ENCODE measurements at places on chromosomes 6 and 20.

DNA sequence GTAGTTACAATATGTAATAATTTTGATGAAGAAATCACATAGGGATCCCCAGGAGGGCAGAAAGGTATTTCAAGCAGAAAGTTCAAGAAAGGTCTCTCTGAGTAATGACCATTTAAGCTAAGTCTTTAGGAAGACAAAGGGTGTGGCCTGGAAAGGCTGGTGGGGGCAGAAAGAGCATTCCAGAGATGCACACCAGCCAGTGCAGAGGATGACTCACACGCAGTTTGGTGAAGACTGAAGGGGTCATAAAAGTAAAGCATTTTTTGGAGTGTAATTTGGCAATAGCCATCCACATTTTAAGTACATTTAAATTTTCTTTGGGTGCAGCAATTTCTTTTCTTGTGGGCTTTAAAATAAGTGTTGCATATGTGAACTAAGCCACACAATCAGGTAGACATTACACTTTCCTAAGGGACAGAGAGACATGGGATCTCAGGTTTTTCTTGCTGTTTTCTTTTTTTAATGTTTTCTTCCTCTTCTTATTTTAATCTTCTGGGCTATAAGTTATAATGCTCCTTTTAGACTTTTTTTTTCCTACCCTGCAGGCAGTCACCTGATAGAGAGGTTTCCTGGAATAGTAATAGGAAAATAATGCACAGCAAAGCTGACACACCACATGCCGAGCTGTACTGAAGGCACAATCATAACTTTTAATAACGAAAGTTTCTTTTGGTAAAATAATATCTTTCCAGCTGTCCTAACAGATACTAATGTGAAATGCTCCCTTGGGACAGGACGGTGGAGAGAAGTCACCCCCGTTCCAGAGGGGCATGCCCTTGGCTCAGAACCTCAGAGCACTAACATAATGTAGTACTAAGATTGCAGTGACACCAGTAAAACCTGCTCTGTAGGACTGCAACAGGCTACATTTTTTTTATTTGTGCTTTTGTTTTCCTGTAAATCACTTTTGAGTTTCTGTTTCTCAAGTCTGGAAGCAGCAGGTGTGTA, 49.6 kb upstream of the PTPRK start:
- no peak for DNase-seq

DNA sequence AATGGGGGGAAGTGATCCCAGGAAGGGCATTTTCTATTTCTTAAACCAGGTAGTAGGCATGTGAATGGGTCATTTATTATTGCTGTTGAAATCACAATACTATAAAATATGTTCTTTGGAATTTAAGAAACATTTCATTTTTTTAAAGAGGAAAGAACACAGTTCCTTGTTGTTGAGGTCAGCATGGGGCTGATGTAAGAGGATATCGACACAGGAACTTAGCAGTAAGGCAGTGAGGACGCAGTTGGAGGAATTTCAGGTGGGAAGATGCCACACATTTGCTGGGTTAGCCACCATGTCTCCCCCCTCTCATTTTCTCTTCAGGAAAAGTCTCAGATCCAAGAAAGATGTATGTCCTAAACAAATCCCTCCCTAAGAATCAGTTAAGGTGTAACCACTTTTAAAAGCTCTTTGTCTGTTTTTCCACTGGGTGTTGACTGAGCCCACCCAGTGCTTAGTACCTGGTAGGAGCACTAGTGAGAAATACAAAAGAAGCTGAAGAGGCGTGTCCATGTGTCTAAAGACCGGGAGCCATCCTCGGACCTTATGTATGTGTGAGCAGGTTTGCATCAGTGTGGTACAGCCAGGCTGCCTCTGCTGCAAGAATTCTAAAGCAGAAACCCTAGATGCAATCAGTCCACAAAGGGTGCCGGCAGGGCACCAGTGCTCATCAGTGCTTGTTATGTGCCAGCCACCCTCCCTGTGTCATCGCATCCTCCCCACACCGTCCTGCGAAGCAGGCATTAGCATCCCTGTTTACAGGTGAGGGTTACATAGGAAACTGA, 98.9 kb downstream of the TCP11 start:
- no peak for DNase-seq

DNA sequence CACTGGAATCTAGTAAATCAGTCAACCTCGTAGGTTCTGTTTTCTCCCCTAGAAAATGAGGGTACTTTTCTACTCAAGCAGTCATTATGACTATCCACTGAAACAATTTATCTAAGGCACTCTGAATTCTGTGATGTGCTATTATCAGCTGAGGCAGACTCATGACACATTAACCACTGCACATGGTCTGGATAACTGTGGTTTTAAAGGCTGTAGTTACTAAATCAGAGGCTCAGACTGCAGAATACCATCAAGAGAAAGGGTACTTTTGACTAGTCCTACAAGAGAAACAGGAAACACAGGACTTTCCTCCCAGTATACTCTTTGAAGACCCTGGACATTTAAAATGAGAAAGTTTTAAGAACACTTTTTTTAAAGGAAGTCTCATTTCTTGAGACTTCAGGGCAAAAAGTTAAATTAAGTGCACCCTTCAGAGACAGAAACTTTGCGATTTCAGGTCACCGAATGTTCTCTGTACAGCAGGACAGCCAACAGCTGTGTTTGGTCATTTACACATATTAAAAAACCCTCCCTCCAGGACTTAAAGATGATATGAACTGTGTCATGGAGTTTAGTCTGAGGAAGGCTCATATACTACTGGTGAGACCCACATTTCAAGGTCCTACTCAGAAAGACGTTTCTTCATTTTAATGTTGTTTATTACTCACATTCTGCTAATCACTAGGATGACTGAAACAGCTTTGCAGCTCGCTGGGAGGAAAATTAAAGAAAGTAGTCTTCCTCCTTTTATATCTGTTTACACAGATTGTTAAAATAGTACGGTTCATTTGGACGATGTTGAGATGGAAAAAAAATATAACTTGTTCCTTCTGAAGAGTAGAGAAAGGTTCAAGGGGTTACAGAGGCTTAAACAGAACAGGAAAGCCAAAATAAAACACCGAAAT, 19.9 kb downstream of the ATXN1 start:
- DNase-seq = no peak

DNA sequence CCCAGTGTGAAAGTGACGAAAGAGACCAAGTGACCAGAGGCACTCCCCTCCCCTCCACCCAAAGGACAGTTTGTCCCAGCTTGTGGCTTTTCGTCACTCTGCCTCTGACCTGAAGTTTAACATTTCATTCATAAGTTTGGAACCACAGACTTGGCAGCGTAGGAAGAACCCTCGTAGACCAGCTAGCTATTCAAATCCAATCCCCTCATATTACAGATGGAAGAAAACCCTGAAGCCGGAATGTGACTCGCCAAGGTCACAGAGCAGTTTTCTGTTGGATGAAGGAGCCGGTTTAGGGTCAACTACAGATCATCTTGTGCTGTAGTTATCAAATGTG, 3.9 kb upstream of the SYS1 start:
- DNase-seq = no peak

DNA sequence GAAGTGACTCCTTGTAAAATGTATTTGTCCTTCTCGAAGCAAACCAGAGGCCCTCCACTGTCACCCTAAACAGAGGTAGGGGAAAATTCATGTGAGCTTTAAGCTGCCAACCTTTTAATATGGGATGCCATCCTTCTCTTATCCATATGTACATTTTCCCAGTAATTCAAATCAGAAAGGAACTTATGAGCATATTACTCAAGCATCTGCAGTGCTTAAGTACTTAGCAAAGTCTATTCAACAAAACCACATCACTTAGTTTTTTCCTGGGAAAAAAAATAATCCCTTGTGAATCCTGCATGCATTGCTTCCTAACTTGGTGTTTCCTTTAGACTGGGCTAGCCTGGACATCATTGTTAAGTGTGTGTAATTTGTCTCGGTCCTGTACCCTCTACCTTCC, 132.2 kb downstream of the LPA start:
- no peak for DNase-seq

DNA sequence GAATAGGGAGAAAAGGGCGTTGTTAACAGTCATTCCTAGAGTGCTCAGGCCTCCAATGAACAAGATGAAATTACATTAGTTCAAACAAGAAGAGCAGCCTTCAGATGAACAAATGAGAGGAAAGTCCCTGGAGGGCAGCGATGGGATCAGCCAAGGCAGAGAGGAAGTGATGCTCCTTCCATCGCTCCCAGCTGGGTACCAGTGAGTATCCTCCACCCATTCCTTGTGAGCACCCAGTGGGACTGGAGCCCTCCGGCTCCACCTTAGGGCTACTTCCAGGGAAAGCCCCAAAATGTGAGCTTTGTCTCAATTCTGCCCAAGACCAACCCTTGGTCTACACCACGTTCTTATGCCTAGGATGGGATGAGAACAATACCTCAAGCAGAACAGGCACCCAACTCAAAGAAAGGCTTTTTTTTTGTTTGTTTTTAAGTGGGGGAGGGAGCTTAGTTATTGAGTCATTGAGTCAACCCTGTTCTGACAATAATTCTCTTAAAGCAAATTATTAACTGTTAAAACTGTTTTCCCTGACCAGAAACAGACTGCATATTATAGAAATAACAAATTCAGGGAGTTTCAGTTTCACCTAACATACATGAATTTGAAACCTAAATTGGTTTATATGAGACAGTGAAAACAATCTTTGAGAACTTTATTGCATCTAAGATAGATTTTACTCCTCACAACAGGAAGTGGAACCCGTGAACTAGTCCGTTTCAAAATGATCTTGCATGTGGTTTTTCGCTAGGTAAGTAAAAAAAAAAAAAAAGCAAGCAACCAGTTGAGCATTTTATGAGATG, 106.9 kb downstream of the IPCEF1 start:
- no peak for DNase-seq

- DNase-seq = peak; percentile 32
Observed at GRCh38 chr6:69866770-69867638, 648 bp downstream of the COL19A1 start.

GRCh38 chr6:57216235-57217101, 5.6 kb downstream of the RAB23 start:
- DNase-seq = no peak
